Left ventricle myocardium inferior (tissue), 1 donor: ENCODE measurements at places on chromosomes 3 and 15.

- peak; percentile 73 for DNase-seq
These were observed 37.2 kb downstream of the AADACL2 start for GRCh38 chr3:151770956-151771355.

DNA sequence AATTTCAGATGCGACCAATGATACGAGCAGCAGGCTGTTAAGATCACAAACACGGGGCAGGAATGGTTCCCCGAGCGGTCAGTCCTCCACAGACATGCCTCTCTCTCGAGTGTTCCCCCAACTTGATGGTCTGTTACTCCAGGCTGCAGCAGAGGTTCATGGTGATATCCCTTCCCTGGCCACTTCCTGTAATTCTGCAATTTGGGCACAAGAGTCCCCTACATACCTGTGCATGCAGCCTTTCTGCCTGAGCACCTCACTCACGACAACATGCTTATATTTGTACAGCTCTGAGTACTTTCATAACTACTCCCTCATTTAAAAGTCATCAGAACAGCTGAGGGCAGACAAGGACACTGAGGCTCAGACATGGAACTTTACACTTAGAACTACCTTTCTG lies 408.1 kb upstream of the NR2F2 start:
- no peak for DNase-seq

GRCh38 chr3:49173116-49173791 lies 1.9 kb downstream of the KLHDC8B start:
- peak; percentile 73 for DNase-seq

DNA sequence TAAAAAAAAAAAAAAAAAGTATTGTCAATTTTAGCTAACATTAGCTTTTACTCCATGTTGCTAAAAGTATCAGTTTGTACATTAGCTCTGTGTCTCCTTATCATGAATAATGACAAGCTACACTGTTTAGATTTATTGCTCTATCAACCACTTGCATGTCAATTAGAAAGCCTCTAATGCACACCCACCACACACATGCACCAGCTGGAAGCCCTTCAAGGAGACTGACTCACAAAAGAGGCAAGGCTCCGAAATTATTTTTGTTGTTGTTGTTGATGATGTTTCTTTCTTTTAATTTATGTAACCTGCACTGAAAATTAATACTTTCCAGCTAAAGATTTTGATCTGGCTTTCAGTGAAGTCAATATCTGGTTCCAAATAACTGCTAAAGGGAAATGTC lies 71.5 kb downstream of the ETFA start:
- DNase-seq = no peak

DNA sequence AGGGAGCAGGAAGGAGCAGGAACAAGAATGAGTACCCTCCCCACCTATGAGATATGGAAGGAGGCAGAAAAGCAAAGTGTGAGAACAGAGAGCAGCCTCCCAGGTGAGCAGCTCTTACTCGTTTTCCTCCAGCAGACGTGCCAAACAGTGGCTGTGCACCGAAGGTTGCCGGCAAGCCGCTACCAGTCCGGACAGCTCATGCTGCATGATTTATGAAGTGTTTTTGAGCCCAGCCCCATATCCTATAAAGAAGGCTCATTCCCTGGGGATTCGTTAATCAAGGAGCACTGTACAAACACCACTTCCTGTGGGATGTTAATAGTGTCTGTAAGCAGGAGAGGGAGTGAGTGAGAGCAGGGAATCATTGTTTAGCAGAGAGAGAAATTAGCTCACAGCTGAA lies 118.3 kb upstream of the FOXB1 start:
- no peak for DNase-seq

- DNase-seq = no peak
These were observed 5.7 kb downstream of the FILIP1L start for GRCh38 chr3:100108464-100109079.

DNA sequence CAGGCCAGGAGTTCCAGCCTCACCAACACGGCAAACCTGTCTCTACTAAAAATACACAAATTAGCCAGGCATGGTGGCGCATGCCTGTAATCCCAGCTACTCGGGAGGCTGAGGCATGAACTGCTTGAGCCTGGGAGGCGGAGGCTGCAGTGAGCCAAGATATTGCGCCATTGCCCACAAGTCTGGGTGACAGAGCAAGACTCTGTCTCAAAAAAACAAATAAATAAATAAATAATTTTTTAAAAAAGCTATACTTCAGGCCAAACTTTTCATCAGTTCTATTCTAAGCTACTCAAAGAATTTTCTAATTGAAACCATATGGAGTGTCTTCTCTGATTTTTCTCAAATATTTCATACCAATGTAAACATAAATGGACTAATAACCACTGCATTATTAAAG lies 43.5 kb downstream of the PHC3 start:
- no peak for DNase-seq

DNA sequence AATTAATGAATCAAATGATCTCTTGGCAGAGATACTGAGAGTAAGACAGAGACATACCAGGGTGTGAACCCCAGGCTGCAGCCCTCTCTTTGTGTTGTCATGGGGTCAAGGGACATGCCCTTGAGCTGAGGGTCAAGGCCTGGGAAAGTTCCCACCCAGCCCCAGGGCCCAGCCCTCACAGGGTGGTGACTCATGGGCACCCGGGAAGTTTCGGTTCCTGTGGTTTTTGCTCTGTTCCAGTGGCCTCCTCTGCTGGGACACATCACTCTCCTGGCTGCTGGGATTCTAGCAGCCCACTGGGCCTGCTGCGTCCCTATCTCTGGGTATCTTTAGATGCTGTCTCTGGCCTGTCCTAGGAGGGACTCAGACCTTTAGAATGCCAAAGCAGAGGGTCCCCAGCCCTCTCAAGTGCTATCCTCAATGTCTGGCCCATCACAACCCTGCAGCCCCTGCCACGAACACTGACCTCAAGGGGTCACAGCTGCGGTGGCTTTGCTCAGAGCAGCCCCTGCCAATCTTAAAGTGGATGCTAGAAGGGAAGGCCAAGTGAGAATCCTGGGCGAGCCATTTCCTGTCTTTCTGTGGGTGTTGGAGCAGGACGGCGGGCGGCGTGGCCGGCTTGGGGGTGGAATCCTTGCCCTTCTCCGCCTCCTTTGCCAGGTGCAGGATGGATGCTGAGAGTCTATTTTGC lies 148.4 kb upstream of the TLE3 start:
- peak; percentile 41 for DNase-seq

- DNase-seq = peak; percentile 77
These were observed 81.9 kb upstream of the PLXND1 start for GRCh38 chr3:129688271-129688895.

GRCh38 chr3:130941793-130942192 lies 47.9 kb downstream of the ATP2C1 start:
- no peak for DNase-seq

DNA sequence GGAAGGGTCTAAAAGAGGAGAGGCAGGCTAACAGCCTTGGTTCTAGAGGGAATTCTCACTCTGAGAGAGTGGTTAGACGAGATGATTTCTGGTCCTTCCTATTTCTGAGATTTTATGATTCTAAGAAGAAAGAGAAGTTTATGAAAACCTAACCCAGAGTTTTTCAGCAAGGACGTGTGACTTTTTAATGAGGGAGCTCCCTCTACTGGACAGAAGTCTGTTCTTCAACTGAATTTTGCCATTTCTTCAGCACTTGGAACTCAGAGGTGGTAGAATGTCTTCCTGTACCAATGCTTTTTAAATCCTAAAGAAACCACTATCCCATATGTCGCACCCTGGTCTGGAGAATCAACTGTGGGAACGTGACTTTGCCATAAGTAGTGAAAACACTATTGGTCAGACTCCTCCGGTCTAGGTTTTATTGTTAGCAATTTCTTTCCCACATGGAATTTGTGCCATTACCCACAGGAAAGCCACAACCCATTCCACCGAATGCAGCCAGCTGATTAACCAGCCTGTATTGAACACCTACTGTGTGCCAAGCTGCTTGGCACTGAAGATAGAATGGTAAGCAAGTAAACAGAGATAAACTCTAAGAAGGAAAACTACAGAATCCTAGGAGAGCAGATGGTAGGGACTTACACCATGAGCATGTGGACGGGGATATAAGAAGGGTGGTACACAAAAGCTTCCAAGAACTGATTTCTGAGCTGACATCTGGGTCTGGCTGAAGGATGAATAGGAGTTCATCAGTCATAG lies 199.5 kb upstream of the LMCD1 start:
- DNase-seq = no peak

DNA sequence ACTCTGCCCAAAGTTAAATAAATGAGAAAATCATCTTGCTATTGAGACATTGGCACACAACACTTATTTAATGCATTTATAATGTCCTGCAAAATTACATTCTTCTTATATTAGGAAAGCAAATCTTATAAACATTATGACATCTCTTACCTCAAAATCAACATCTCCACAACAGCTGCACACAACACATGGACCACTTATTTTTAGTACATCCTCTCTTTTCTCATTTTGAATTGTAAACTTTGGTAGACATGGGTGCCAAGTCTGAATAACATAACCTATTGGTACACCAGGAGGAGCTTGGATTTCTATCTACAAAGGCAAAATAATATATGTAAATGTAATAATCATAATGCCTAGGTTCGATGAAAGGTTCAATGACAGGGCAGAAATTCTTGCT lies 23.0 kb downstream of the PLSCR1 start:
- DNase-seq = no peak

DNA sequence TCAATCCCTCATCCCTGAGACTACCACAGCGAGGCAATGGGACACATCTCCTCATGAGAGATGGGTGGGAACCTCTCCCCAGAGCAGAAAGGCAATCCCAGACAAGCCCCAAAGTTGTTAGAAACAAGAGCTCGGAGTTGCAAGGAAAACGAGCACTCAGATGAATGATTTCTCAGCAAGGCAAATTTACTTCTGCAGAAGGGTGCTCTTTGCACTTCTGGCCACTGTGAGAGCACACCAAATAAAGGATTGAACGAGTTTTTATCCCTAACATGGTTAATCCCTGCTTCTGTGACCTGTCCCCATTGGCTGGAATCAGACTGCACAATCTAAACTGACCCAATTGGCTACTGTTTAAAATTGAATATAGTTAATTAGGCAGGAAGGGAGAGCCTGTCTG lies 339.1 kb upstream of the POU1F1 start:
- DNase-seq = no peak

- DNase-seq = no peak
These were observed 9.9 kb downstream of the KY start for GRCh38 chr3:134640872-134641470.

DNA sequence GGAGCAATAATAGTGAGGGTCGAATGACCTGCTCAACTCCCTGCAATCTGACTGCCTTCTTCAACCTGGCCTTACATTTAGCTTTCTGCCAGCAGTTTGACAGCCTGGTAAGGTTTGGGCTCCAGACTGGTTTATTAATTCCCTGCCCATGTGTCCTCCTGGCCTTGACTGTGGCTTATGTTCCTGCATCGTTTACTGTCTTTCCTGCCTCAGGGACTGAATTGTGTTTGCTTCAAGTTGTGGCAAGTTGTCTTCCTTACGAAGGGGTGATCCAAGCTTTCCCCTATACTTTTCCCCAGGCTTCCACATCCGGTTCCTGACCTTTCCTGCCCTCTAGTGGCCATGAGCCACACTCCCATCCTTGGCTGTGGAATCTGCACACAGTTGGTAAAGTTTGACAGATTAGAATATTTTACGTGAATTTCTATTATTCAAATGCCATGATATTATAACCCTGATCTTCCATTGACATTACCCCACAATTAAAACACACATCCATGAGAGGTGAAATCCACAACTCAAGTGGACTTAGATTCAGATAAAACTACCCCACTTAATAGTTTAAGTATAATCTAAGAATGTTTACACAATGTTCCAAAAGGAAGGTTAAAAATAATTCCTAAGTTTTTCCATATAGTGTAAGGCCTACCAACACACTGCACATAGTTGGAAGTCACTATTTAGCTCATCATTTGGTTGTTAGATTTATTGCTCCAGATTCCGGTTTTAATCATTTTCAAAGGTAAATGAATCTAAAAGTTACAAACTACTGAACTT lies 95.7 kb downstream of the NEDD4 start:
- peak; percentile 41 for DNase-seq

- no peak for DNase-seq
These were observed 906.1 kb downstream of the CADM2 start for GRCh38 chr3:85864896-85865295.

- DNase-seq = no peak
These were observed 82.3 kb upstream of the MFGE8 start for GRCh38 chr15:88995449-88995848.

DNA sequence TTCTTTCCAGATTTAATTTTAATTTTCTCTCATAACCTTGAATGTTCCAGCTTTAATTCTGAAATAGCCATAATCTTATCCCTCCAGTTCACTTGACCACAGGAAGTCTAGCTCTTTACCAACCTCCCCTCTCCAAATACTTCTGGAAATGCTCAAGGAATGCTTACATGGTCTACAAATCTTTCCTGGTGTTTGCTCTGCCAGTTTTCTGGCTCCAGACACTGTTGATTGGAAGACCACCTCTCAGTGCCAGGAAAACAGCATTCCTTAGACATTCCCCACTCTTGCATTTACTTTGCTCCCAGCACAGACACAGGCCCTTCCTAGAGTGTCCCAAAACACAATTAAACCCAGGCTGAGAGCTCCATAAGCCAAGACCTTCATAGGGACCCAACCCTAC lies 98.6 kb downstream of the MESD start:
- DNase-seq = no peak

DNA sequence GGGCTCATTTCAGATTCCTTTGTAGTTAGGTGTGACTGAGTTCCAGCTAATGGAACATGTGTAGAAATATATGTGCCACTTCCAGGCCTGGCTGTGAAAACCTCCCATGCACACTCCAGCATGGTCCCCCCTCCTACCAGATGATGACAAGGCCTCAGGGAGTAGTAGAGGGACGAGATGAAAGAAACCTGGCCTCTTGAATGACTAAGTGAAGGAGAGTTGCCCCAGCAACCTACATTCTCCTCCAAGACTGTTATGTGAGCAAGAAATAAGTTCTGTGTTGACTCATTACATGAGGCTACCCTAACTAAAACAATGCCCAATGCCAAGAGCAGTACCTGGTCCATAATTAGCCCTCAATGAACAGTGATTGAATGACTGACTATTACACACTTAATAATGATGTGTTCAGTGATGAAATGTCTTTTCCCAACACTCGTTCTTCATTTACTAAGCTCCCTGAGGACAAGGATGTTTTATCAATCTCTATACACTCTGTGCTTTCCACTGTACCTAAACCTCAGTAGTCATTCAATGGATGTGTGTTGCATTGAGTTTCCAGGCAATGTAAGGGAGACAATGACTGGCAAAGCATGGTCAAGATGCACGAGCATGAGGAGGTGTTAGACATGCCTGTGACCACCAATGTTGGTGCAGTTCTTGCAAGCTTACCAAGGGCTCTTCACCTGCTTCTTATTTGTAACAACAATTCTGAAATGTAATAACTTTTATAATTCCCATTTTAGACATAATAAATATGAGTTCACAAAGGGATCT lies 62.0 kb upstream of the BCL6 start:
- no peak for DNase-seq

- no peak for DNase-seq
These were observed 160.5 kb downstream of the ANO10 start for GRCh38 chr3:43461345-43461744.

DNA sequence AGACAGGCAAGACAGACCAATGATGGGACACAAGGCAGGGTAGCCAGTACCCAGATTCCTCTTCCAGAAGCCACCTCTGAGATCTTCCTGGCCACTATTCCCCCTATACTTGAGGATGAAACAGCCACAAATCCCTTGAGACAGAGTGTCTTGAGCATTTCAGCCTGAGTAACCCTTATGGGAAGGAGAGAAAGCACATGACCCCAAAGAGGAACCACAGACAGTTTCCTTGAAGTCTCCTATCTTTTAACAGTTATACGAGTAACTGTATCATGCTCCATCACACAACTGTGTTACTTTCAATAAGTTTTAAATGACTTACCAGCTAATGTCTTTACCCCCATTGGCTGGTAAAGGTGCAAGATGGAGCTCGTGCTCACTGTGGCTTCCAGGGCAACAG lies 9.3 kb downstream of the VIPR1 start:
- no peak for DNase-seq
